Calu3 (cell line): ENCODE measurements at places on chromosomes 12 and 14.

GRCh38 chr12:12428961-12429657 is 72.2 kb downstream of the BORCS5 start:
- DNase-seq = no peak

DNA sequence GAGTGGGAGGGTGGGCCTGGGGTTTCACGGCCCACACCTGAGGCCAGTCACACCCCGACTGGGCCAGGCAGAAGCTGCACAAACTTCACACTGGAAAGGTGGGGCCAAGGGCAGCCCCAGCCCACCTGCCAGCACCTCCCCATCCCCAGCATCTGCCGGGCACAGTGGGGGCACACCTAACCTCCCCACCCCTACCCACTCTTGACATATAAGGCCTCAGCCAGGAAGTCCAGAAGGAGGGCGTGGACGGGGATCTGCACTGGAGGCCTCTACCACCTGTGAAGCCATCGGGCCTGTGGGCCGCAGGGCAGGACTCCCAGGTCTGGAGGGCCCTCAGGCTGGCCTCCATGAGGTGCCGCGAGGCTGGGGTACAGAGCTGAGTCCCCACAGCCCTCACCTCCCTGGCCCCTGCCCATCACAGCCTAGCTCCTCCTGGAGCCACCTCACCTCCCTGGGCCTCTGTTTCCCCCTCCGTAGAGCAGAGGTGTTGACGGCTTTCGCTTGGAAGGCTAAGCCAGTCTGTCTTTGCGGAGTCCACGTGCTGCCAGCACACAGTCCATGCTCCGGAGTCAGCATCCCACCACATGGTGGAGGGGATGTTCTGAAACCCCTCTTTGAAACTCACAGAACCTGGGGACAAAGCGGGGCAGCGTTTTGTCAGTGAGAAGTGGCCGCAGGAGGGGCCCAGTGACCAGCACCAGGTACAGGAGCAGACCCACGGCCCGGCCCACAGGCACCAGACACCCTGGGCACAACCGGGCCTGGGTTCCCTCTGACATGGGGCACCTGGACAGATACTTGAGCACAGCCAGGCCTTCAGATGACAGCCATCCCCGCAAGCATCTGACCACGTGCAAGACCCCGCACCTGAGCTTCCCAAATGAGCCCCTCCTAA is 38.2 kb upstream of the INF2 start:
- DNase-seq = no peak

DNA sequence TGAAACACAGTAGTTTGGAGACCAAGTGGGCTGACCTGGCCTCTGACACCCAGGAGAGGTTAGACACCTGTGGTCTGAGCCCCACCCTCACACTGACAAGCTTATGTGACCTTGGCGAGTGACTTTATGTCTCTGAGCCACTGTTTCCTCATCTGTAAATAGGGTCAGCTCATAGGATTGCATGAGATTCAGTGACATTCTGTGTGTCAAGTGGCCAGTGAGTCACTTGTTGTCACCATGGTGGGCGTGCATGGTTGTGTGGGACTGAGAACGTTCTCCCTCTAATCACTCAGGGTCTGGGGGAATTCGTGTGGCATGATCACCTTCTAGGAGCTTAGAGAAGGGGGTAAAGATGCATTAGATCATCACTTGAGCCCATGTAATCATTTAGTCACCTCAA is 146.4 kb downstream of the PHETA1 start:
- DNase-seq = no peak

- DNase-seq = no peak
Observed at GRCh38 chr12:117026921-117027250, 72.3 kb downstream of the TESC start.

GRCh38 chr12:7439579-7440505 is 4.1 kb downstream of the CD163L1 start:
- DNase-seq = no peak

DNA sequence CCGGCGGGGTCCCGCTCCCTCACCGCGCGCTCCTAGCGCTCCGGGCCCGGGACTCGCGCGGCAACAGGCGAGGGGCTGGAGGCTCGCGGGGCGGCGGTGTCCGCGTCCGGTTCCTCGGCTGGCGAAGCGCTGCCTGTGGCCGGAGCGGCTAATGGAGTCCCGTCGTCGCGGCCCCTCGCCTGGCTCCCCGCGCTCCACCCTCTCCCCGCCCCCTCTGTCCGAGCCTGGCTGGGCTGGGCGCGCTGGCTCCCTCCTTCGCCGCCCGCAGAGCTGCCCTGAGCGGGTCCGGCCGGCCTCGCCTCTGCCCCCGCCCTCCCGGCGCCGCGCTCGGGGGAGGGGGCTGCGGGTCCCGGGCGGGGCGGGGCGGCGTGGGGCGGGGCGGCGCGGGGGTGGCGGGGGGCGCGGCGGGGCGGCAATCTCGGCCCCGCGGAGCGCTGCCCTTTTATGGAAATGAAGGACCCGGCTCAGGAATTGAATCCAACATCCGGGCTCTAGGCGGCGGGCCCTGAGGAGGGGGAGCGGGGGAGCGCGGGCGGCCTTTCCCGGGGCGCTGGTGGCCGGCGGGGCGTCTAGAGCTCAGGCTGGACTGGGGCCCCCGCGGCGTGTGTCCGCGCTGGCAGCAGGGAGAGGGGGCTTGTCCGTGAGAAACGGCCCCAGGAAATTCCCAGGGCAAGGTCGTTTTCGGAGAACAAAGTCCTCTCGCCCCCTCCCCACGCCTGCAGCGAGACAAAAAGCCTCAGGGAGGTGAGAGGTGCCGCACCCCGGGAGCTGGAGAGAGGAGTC is at the start of gene FERMT2:
Gene FERMT2, minus strand, starts transcription at position 153 of the 783 bp plus-strand sequence. CDS start 482 bp downstream, outside the sequence.
- DNase-seq = peak; percentile 91

- DNase-seq = no peak
Observed at GRCh38 chr12:51917041-51917590, 9.8 kb downstream of the ACVRL1 start.

- no peak for DNase-seq
Observed at GRCh38 chr12:42091769-42092168, 52.9 kb downstream of the GXYLT1 start.

GRCh38 chr12:107590814-107591375 is 94.7 kb upstream of the PWP1 start:
- no peak for DNase-seq

- DNase-seq = no peak
Observed at GRCh38 chr12:79351251-79351650, 339.5 kb downstream of the PAWR start.

DNA sequence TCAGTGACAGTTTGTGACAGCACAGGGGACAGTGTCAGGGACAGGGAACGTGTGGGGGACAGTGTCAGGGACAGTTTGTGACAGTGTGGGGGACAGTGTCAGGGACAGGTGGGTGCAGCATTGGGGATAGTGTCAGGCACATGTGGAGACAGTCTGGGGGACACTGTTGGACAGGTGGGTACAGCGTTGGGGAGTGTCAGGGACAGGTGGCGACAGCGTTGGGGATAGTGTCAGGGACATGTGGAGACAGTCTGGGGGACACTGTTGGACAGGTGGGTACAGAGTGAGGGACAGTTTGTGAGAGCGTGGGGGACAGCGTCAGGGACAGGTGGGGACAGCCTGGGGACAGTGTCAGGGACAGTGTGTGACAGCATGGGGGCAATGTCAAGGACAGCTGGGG is 140.0 kb downstream of the TMEM121 start:
- no peak for DNase-seq

- DNase-seq = no peak
Observed at GRCh38 chr12:92270521-92270920, 124.9 kb upstream of the BTG1 start.

DNA sequence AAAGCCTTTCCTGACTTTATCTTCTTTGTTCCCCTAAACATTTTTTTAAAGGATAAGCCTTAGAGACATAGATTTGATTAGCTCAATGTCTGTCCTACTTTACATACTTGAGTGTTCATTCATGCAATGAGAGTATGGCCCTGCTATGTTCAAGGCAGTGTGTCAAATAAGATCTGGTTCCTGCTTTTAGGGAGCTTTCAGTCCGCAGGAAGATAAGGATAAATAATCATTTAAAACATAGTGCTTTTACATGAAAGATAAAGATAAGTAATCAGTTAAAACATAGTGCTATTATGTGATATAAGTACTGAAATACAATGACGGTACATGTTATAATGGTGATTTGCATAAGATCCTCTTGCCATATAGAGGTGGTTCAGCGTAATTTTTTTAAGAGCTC is 378.3 kb upstream of the PRICKLE1 start:
- no peak for DNase-seq

DNA sequence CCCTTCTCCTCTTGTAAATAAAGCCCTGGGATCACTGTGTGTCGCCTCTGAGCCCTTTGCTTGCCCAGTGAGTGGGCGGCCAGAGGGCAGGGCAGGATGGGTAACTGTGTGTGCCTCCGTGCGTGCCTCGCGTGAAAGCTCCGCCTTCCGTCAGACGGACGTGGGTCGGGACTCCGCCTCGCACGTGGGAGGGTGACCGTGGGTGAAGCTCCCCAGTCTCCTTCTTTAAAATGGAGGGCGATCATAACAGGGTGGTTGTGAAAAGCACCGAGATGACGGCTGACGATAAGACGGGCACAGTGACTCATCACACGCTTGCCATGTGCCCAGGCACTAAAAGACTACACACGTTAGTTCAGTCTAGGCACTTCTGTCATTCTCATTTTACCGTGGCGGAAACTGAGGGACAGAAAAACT is 9.2 kb downstream of the PHB2 start:
- no peak for DNase-seq
